ENCODE measurements at places on chromosomes 13 and 19.
A peak's percentile ranks its signal among the peaks of the same experiment; 100 is the strongest.

DNA sequence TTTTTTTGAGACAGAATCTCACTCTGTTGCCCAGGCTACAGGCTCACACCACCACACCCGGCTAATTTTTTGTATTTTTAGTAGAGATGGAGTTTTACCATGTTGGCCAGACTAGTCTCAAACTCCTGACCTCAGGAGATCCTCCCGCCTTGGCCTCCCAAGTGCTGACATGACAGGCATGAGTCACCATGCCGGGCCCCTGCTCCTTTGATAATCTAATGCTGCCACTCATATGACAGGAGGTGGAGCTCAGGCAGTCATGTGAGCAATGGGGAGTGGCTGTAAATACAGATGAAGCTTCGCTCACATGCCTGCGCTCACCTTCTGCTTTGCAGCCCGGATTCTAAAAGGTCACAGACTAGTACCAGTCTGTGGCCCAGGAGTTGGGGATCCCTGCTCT lies 25.1 kb downstream of the ARHGEF18 start:
- DNase-seq, result no peak

GRCh38 chr19:45999653-46000121 lies 4.4 kb downstream of the CCDC61 start:
- DNase-seq, result peak; percentile 2

- DNase-seq, result no peak
Measured at GRCh38 chr13:45335397-45336024, 5.5 kb downstream of the TPT1 start.

DNA sequence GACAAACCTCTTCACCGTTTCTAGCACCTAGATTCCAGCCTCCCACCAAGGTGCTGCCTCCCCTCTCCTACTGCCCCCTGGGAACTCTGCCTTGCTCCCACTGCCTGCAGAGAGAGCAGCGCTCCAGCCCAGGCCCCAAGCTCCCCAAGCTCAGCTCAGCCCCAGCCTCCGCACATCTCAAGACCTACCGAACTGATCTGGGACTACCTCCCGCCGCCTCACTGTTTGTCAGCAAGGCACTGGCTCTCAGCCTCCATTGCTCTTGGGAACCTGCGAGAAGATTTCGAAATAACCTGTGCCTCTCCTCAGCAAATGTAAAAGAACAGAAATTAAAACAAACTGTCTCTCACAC lies 92.4 kb upstream of the GPR183 start:
- DNase-seq, result no peak

- DNase-seq, result no peak
Measured at GRCh38 chr13:46577696-46578589, 25.0 kb downstream of the LRCH1 start.

DNA sequence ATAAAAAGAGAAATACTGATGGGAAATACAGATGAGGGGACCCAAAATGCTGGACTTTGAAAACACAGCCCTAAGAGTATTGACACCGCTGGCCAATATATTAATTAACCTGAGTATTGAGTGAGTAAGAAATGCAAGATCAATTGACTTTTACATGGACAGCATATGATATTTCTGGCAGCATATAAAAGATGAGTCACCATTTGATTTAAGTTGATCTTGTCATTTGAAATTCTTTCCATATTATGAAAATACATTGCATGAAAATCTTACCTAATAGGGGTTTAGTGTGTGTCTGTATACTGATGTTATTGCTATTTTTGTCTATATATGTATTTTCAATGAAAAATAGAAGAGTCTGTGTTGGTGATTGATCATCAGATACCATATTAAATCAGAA lies 619.6 kb downstream of the KCTD12 start:
- DNase-seq, result no peak

DNA sequence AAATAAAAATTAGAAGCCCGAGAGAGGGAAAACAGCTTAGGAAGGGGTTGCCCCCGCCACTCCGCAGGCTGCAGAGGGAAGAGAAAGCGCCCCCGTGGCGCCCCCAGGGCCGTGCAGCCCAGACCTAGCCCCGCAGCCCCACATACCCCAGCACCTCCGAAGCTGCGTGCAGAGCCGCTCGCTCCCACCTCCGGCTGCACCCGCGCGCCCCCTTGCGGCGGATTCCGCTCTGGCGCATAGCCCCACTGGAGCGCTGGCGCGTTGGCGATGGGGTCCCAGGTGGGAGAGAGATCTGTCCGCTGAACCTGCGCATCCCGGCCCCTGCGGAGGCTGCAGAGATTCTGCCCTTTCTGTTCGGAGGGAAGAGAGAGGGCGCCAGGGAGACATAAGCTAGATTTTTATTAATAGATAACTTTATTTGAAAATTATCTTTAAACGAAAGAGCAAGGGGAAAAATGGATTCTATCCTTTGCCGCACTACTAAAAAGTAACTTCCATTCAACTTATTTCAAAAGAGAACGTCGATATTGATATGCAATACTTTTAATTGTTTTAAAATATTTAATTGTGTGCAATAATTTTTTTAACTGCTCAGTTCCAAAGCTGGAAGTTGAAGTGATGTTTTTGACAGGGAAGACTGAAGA lies 11.7 kb upstream of the CLN5 start:
- DNase-seq, result peak; percentile 77

Data from CD4-positive, alpha-beta T cell treated with Interleukin-4 for 4 hours (primary cell).